ENCODE measurements at places on chromosomes 6 and 20.

GRCh38 chr20:58649288-58650180, 1.5 kb upstream of the STX16 start:
- no peak for DNase-seq

GRCh38 chr6:62162858-62163257, 123.2 kb downstream of the KHDRBS2 start:
- no peak for DNase-seq

DNA sequence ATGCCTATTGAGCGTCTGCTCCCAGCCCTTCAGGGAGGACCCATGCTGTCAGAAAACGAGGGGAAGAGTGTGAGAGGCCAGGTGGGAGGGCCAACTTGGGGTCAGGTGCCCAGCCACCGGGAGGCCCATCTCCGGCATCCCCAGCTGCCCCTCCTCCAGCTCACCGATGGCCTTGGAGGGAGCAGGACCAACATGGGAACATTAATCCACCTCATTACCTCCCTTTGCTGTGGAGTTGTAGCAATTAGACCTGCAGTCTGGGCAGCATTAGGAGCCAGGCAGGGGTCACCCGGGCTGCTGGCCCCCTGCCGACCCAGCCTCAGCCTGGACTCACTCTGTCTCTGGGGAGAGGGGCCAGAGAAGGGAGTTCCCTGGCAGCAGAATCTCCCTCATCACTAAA, 25.1 kb downstream of the DLGAP4 start:
- no peak for DNase-seq

- no peak for DNase-seq
Observed at GRCh38 chr6:135304883-135305282, 123.8 kb downstream of the MYB start.

DNA sequence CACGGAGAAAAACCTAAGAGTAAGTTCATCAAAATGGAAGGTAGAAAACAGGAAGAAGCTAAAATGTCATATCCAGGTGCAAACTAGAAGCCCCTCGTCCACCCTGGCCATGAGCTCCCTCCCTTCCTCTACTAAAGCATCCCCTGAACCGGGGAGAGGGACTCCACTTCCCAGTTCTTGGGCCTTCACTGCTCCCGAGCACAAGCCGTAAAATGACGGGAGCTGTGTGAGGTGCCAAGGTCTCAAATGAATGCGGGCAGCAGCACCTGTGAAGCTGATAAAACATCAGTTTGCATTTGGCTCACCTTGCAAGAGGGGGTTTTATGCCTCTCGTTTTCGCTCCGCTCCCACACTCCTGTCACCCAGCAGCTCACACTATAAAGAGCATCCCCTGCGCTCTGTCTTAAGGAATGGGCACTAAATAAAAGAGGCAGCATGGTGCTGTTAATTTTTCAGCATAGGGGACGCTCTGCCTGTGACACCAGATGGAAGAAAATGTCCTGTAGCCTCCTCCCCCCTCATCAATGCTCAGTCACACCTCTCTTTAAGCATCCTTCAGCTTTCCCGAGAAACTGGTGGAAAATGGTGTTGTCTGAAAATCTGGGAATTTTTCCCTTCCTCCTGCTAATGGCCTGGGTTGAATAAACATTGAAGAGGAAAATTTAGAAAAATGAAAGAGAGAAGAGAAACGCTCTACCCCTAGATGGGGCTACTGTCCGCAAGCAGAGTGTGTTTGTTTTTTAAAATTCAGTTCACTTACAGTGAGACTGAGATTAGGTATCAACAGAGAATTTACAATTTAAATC, 563.0 kb upstream of the AGPAT4 start:
- DNase-seq = no peak

GRCh38 chr20:25394276-25394675, 3.6 kb upstream of the ABHD12 start:
- DNase-seq = no peak

DNA sequence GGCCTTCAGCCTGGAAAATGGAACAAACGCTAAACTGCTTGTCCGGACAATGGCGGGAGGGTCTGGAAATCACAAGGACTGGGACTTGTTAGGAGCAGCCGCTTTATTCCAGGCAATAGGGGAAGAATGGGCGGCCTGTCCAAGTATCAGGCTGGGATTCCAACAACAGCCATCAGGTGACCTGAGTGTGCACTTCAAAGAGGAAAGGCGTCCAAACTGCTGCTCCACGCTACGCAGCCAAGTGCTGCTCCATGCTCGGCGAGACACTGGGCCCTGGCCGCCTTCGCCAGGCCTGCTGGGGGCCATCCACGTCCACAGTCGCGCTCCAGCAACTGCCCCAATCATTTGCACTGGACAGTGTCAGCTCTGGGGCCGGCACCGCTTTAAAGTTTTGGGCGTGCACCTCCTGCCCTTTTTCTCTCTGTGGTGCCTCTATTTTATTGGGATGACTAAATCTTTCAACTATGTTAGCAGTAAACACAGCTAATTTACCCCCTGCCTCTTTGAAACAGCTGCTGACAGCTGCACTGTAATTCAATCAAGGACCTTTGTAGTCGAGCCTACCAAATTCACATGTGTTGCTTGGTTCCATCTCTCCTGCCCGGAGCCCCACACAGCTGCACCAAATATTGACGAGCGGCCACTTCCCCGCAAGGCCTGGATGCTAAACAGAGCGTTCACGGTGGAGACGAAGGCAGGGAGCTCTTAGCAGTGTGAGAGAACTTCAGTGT, 98.3 kb downstream of the BMP7 start:
- peak; percentile 67 for DNase-seq

GRCh38 chr6:117399924-117400323, 25.8 kb downstream of the ROS1 start:
- DNase-seq = no peak

DNA sequence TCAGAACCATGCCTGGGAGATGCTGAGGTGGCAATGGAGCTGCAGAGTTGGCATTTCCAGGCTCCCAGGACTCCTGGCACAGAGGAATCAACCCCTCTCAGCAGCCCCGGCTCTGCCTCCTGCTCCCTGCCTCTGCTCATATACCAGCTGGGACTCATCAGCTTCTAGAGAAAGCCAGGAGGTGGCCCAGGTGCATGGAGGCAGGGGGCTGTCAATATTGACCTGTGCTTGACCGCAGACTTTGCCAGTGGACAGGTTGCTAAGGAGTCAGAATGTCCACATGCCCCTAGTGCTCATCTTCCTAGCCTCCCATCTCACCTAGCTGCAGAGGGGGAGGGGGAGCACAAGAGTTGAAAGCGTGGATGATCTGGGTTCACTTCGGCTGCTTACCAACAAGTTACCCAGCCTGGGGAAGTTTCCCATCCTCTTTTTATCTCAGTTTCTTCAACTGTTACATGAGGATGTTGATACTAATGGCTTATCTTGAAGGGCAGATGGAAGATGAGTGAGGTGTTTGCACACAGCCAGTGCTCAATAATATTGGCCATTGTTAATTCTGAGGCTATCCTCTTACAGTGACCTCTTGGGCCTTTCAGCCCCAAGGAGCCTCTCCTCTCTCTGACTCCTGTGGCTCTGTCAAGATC, 9.2 kb upstream of the SCRT2 start:
- no peak for DNase-seq

- no peak for DNase-seq
Observed at GRCh38 chr6:56868687-56869086, 86.2 kb upstream of the BEND6 start.

- peak; percentile 1 for DNase-seq
Observed at GRCh38 chr6:81023007-81023582, 729.4 kb downstream of the TENT5A start.

- DNase-seq = no peak
Observed at GRCh38 chr6:139425780-139426179, 51.3 kb upstream of the CITED2 start.

- peak; percentile 14 for DNase-seq
Observed at GRCh38 chr6:18823782-18824386, 436.7 kb downstream of the RNF144B start.

- DNase-seq = no peak
Observed at GRCh38 chr6:153392156-153392555, 261.1 kb upstream of the RGS17 start.

DNA sequence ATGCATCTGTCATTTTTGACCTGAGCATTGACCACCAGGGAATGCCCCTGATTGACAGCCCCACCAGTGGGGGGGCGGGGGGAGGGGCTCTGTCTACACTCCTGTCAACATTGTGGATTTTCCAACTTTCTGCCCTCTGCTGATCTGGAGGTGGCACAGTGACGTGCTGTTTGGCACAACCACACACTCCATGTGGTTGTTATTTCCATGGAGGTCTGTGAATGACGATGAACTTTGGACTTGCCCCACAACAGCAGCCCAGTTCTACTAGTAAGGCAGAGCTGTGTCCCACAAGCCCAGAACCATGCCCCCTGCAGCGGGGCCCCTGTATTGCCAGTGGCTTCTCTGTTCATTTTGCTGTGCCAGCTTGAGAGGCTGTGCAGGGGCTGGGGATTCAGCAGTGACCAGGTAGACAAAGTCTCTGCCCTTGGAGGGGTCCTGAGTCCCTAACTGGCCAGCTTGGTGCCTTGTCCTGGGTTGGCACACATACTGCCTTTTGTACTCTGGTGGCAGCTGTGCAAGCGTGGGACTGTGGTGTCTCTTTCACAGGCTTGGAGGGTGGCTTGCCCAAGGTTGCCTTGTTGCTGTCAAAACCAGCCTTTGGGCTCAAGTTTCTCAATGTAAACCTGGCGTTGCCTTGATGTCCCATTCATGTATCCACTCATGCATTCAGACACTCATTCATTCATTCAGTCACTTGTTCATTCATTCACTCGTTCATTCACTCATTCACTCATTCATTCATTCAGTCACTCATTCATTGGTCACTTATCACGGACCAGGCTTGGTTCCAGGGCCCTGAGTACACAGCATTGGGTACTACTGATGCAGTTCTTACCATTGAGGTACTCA, 108.5 kb downstream of the SYCP2 start:
- DNase-seq = no peak

- DNase-seq = no peak
Observed at GRCh38 chr6:151109361-151109760, 130.4 kb upstream of the AKAP12 start.

GRCh38 chr6:84657486-84657885, 106.9 kb downstream of the TBX18 start:
- DNase-seq = no peak

DNA sequence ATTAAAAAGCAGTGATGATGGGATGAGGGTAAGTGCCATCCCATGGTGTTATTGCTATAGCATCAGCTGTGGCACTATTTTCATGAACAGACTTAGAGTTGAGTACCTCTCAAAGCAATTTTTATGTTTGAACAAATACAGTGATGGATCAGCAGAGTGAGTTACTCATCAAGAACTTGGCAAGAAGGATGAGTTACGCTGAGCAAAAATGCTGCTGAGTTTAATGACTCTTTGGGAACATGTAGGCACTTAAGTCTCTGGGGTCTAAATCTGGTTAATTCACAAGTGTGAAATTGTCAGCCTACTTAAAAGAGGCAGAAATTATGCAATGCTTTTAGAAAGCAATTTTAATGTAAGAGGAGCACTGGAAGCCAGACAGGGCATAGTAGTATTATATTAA, 78.5 kb upstream of the AHI1 start:
- no peak for DNase-seq

DNA sequence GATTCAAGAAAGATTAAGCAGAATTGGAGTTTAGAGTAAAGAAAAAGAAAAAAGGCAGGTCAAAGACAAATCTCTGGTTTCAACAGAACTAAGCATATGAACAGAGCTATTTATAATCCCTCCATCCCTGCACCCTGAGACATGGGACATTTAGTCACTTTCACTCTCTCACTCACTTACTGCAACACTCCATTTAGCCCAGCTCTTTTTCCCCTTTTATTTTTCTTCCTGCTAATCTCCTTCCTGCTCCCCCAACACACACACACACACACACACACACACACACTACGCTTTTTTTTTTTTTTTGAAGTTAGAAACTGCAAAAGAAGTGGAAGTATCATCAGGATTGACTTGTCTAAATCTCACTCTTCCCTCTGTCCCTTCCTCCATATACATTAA, 45.1 kb upstream of the TBC1D7 start:
- no peak for DNase-seq

DNA sequence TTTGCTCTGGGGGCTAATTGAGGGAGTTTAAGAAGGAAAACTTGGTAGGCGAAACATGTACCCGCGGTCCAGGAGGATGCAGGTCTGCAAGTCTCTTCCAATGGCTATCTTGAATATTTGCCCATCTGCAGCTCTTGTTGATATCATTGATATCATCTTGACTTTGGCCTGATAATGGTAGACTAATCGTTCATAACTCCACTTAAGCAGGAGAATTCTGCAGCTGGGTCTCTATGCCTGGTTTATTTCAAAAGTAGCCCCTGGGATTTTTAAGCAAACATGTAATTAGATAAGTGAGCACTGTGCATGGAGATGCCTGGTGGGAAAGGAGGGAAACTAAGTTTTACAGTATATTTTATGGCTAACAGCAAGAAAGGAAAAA, 52.7 kb downstream of the ADGB start:
- no peak for DNase-seq

DNA sequence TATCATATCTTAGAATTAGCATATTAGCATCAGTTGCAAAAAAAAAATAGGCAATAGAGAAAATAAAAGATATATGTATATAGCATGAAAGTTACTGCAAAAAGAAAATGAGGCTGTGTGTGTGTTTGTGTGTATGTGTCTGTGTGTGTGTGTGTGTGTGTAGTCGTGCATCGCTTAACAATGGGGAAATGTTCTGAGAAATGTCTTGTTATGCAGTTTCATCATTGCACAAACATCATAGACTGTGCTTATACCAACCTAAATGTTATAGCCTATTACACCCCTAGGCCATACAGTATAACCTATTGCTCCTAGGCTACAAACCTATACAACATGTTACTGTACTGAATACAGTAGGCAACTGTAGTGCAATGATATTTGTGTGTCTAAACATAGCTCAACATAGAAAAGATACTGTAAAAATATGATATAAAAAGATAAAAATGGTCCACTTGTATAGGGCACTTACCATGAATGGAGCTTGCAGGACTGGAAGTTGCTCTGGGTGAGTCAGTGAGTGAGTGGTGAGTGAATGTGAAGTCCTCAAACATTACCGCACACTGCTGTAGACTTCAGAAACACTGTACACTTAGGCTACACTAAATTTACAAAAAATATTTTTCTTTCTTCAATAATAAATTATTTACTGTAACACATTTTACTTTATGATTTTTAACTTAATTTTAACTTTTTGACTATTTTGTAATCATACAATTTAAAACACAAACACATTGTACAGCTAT, 805.1 kb downstream of the KIF16B start:
- no peak for DNase-seq

DNA sequence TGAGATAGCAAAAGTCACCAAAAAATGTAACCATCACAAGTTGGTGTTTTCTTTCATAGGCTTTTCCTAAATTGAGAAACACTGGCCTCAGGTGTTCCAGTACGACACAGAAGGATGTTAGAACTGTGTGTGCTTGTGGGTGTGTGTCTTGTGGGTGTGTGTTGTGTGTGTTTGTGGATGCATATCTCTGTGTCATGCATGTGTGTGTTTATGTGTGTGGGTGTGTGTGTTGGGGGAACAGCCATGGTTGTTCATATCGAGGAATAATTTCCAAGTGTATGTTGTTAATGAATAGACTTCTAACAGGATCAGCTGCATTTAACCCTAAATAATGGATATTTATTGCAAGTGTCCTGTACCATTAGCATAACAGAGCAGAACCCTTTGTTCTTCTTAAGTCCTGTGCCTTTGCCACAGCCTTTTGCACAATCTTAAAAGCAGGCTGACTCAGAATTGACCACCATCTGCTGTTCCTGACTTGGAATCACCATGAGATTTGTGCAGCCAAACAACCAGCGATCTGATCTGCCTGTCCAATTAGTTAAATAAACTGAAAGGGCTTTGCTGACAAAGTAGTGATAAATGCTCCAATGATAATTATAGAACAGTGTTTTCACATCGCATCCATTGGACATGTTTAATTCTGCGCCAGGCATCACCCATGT, 7.6 kb downstream of the CD93 start:
- DNase-seq = no peak

- no peak for DNase-seq
Observed at GRCh38 chr6:119536666-119537065, 187.1 kb upstream of the MAN1A1 start.

All from HFF-Myc (cell line).